Left lung (tissue), 14 donors: ENCODE measurements at places on chromosomes 1 and 21.
A peak's percentile ranks its signal among the peaks of the same experiment; 100 is the strongest.

DNA sequence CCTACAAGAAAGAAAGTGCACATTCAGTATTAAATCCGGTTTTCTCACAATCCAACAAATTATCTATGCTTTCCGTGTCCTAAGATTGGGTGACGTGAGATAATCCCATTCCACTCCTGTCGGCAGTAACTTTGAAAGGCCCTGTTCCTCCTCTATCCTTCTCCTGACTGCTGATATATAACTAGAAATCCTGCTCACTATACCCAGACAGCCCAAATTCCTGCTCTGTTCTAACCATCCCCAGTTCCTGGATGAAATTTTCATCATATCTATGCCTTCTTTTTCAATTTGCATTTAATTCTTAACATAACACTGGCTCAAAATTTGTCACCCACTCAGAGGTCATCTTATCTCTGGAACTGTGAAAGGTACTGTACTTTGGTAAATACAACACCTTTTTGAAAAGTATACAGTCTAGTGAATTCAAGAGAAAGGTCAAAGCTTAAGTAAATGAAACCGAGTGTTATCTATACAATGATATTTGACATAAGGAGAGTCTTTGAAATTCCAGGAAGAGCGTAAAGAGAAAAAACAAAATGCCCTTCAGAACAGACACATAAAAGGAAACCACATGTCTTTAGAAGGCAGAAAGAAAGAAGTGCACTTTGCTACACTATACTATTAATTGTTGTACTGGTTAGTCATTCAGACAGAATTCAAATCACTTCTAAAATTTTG, 200.5 kb upstream of the NEGR1 start:
- no peak for DNase-seq

- DNase-seq = no peak
Measured at GRCh38 chr1:171988243-171988885, 147.1 kb downstream of the DNM3 start.

DNA sequence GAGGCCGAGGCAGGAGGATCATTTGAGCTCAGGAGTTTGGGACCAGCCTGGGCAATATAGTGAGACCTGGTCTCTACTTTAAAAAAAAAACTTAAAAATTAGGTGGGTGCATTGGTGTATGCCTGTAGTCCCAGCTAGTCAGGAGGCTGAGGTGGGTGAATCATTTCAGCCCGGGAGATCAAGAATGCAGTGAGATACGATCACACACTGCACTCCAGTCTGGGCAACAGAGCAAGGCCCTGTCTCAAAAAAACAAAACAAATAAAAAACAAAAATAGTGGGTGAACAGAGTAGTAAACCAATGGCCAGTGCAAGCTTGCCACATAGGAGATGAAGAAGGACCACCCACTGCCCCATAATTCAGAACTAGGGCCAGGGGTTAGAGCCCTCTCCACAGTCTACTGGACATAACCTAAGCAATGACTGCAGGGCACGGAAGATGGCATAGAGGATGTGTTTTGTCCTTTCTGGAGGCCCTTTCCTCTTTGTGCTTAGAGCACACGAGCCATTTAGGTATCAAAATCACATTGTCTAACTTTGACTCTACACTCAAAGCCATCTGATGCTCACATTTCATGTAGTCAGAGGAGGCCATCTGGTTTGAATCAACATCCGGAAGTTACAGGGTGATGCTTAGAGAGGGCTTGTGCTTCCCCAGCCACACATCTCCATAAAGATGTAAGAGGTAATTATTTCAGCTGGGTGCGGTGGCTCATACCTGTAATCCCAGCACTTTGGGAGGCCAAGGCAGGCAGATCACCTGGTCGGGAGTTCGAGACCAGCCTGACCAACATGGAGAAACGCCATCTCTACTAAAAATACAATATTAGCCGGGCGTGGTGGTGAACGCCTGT, 12.6 kb downstream of the CD2 start:
- DNase-seq = no peak

GRCh38 chr21:45549626-45550463, 7.6 kb upstream of the SLC19A1 start:
- DNase-seq = no peak

DNA sequence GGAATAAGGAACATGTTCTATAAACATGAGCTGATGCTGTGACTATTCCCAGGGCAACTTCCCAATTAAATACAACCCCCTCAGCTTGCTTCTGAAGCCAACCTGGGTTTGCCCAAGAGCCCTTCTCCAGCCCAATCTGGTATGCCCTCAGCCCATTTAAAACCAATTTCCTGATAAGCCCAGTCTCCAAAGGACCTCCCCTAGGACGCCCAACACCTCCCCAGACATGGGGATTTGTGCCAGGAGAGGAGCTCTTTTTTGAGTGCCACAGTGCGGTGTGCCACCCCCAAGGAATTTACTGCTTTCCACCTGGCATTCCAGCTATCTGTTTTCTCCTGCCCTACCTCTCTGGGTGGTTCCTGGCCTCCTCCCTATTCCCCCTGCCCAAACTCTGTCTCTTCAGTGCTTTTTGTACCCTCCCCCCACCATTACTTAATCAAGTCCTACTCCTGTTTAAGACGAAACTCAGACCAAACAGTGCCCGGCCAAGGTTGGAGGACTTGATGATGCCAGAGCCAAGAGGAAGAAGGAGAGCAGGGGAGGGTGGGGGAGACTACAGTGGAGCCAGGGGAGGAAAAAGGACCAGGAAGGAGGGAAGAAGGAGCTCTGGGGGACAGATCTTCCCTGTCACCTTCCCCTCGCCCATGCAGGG, 11.4 kb upstream of the EFNA1 start:
- no peak for DNase-seq

DNA sequence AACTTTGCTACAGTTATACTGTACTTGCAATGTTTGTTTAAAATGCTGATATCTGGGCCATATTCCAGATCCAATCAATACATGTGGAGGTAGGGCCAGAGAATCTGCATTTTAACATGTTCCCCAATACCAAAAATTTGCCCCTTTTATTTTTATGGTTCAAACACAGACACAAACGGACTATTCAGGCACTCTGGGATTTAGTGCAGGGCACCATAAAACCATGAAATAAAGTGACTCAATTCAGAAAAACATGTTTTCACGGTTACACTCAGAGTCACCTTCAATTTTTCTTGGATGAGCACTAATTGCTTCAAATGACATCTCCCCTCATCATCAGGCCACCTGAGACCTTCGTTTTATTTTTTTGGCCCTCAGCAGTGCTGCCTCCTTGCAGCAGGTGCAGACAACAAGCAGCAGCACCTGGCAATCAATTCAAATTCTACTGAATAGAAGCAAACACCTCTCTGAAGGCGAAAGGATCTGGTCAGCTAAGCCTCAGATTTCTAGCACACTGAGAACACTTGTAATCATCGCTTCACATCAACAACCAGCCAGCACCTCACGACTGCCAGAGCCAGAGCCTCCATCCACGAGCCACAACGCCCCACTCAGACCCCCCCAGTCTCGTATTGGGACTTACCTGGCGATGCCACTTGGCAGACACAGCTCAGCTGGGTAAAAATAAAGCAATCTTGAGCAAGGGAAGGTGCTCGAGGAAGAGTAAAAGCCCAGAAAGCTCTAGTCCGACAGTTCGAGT, 1.1 kb downstream of the ERO1B start:
- no peak for DNase-seq

DNA sequence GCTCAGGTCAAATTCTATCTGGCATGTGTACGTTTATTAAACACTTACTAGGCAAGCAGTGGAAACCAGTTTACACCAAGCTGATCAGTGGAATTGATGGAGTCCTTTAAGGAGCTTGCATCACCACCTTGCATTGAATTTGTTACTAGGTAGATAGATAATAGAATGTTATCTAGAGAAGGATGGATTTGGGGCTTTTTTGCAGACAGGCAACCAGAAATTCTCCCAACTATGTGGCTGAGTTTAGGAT, 44.9 kb downstream of the HHAT start:
- DNase-seq = no peak

- peak; percentile 98 for DNase-seq
Measured at GRCh38 chr1:960363-961131, at the start of gene KLHL17. Gene KLHL17, plus strand, starts transcription at chr1:960584. Its CDS starts 110 bp downstream, at chr1:960694.

GRCh38 chr1:67589519-67590233, 95.3 kb upstream of the GADD45A start:
- no peak for DNase-seq

DNA sequence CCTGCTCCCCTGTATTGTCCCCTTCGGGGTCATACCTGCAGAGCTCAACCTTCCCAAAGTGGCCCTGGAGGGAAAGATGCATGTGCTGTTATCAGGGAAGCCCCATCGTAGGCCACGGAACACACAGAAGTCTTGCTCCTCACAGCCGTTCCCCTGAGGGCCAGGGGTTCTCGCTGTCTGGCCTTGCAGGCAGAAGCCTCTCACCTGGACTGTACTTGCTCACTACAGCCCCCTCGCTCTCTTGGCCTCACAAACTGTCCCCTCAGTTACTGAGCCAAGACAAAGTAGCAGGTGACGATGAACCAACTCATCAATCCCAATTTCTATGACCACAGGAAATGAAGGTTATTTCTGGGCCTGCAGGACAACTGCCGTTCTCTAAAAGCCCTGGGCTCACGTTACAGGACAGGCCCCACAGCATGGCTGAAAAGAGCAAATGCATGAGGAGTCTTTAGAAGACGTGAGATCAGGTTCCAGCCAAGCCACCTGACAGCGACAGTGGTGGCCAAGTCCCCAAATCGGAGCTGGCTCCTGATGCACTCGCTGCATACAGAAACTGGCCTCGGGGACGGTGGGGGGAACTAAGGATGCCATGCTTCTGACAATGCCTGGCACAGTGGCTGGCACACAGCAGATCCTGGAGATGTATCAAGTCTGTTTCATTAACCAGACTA, 95.0 kb downstream of the RAVER2 start:
- no peak for DNase-seq

DNA sequence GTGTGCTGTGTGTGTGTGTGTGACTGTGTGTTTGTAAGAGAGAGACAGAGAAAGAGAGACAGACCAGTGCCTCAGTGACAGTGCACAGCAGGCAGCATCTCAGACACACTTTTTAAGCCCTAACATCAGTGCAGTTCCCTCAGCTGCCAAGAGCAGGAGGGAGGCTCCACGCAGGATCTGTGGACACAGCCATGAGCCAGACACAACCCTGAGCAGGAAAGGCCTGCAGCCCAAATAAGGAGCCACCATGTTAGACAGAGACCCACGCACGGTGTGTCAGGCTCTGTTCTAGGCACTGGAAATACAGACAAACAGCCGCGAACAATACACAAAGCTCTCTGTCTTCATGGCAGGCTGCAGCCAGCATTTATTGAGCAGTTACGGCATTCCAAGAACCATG, 445.5 kb downstream of the MATN1 start:
- no peak for DNase-seq

DNA sequence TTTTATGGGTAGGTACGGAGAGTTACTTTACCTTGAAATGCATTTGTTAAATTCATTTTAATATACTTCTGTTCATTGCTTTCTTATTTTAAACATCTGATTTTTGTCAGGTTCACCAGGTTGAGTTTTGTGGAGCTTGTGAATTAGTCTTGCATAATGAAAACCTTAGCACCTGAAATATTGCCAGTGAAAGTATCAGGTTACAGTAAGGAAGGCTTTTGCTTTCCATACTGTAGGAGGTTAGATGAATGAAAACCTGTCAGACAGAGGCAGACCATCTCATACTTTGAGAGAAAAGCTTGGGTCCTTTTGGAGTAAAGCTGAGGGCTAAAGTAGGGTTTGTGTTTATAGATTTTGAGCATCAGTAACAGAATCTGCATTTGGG, 34.7 kb downstream of the THRAP3 start:
- DNase-seq = no peak

- no peak for DNase-seq
Measured at GRCh38 chr1:1040004-1040991, 20.4 kb downstream of the AGRN start.

- DNase-seq = no peak
Measured at GRCh38 chr1:8651236-8651890, 166.1 kb downstream of the RERE start.

DNA sequence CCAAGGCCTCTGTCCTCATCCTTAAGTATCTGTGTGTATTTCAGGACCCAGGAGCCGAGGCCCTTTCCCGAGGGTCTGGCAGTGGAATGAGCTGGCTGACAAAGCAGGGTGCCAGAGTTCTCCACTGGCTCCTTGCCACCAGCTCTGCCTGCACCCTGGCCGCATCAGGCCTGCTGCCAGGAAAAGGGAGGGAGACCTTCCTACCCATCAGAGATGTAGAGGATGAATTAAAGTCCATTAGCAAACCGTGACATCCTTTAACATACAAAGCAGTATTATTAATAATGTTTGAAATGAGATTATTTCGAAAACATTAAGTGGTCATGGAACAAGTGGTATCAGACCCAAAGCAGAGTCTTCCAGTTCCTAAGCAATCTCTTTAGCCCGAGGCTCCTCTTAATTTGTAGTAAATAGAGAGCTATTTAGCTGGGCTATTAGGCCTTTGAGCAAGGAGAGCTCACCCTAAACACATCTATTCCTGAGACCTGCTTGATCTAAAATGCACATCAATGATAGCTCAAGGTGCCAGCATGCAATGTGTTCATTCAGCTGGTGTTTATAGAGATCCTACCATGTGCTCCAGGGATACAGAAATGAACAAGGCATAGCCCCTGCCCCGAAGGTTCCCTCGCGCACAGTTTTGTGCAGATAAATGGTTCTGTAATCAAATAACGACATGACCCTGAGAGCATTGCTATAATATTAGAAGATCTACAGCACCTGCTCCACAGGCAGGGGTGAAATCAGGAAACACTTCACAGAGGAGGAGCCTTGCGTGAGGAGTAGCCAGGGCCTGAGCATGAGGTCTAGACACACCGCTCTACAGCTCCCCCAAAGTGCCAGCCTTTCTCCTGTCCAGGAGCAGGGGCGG, 44.0 kb downstream of the FAM163A start:
- no peak for DNase-seq

GRCh38 chr1:200226969-200227303, 182.9 kb downstream of the ZNF281 start:
- DNase-seq = no peak
